Stimulated activated CD8-positive, alpha-beta memory T cell treated with anti-CD3 and anti-CD28 coated beads, Interleukin-7, amount 100 ng/mL, for 1 hour (primary cell): ENCODE measurements at places on chromosomes 7 and 10.

- DNase-seq, result no peak
Measured at GRCh38 chr7:23680414-23681405, 711 bp downstream of the FAM221A start.

GRCh38 chr7:118243695-118244094, 19.2 kb downstream of the ANKRD7 start:
- no peak for DNase-seq

DNA sequence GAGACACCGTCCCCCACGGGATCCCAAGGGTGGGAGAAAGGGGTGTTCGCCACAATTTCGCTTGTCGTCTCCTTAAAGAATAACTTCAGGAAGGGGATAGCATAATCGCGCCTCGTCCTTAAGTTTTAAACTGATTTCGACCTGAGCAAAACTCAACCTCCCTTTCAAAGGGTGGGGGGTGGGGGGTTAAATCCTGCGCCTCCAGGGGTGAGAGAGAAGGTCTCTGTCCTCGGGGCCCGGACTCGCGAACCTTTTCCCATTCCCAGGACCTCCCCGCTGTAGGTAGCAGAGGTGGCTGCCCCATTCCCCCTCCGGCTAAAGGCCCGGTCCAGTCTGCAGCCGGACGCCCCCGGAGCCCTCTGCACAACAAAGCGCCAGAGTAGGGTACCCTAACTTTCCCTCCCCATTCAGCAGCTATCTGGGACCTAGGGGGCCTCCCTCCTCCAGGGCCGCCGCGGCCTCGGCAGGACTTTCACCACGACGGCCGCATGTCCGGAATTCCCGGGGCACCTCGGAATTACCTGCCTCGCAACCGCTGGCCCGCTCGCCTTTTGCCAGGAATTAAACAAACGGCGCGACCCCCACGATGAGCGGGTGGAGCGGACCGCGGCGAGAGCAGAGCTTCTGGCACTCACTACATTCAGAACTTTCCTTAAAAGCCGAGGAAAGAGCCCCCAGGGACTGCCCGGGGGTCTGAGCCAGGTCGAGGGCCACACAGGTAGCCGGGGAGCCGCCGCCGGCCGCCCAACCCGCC, 1.7 kb downstream of the CDK6 start:
- DNase-seq, result no peak

DNA sequence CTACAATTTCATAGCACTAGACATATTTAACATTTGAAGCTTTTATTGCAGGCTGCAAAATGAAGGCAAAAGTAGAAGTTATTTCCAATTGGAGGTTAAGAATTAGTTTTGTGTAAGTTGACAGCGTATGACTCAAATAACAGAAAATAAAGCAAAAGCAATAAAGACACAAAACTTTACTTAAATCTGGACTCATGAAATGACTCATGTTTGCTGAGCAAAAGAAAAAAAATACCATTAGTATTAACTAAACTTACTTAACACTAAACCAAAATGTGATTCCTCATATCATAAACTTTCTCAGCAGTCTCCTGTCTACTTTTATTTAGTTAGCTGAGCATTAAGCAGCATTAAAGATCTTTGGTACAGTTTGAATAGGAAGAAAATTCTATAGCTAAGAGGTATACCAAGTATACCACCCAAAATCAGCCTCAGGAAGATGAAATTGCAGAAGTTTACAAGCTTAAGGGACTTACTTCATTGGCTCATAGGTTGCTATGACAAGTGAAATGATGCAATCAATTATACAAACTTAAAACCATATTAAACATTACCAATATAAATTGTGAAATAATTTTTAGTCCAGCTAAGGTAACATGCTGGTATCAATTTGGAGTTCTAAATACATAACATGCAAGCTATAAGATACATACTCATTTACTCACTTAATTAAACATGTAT, 1131.4 kb downstream of the XPNPEP1 start:
- no peak for DNase-seq

DNA sequence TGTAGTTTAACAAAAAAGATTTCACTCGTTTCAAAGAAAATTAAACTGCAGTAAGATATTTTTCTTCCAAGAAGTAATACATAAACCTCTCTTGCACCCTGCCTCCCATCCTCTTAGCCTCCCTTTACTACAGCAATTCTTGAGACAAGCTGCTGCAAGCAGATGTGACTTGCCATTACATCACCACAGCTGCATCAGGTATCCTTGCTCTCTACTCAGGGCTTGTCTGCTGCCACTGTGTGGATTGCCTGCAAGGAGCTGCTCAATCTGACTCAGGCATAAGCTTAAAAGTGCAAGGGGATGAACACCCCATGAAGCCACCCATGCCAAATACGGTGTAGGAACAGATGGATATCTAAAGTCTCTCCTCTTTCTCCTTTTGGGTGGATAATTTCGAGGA, 609.9 kb downstream of the DNAJB9 start:
- no peak for DNase-seq

DNA sequence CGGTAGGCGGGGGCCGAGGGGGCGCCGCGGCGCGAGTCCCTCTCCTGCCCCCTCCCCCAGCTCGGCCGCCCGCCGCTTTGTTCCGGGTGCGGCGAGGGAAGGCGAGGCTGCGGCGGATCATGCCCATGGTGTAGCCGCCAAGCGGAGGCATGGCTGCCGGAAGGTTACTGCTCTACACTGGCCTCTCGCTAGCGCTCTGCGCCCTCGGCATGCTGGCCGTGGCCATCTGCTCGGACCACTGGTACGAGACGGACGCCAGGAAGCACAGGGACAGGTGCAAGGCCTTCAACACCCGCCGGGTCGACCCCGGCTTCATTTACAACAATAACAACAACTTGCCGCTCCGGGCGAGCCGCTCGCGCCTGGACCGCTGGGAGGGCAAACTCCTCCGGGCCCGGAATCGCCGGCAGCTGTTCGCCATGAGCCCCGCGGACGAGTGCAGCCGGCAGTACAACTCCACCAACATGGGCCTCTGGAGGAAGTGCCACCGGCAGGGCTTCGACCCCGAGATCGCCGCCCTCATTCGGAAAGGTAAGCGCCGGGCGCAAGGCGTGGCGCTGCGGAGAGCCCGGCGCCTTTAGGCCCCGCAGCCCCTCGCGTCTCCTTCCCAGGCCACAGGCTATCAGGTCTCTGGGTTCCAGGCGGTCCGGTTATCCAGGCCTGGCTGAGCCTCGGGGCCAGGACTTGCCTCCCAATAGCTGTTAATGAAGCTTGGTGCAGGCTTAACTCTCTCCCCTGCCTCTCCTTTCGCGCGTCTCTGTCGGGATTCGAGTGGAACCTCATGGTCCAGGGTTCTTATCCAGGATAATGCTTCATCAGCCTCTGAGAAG, 513 bp downstream of the TMEM178B start:
- no peak for DNase-seq

GRCh38 chr10:43471935-43472720, 35.2 kb downstream of the ZNF487 start:
- no peak for DNase-seq

DNA sequence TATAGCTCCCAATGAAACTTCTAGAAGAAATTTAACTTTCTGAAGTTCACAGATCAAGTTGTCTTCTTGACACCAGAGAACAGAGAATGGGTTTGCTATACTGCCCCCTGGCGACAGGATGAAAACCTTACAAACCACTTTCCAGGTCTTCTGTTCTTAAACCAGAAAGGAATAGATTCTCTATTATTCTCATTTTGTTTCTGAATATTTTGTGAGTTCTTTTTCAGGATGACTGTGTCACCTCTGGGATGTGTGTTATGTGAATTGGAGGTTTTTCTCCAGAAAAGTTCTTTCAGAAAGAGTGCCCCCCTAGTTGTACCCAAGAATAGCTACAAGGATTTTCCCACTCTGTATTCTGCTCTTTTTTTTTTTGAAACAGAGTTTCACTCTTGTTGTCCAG, 6.3 kb downstream of the IFT22 start:
- DNase-seq, result no peak

GRCh38 chr10:93074147-93074596, 479 bp downstream of the CYP26A1 start:
- no peak for DNase-seq

- DNase-seq, result no peak
Measured at GRCh38 chr10:11232222-11232961, 214.7 kb downstream of the CELF2 start.

- DNase-seq, result no peak
Measured at GRCh38 chr7:1855725-1856160, 185.7 kb downstream of the ELFN1 start.

GRCh38 chr10:48929413-48929990, 10.1 kb downstream of the LRRC18 start:
- DNase-seq, result no peak

- DNase-seq, result no peak
Measured at GRCh38 chr10:103186128-103186527, 6.9 kb downstream of the NT5C2 start.

- DNase-seq, result no peak
Measured at GRCh38 chr7:46559194-46559832, 638.2 kb upstream of the IGFBP3 start.

DNA sequence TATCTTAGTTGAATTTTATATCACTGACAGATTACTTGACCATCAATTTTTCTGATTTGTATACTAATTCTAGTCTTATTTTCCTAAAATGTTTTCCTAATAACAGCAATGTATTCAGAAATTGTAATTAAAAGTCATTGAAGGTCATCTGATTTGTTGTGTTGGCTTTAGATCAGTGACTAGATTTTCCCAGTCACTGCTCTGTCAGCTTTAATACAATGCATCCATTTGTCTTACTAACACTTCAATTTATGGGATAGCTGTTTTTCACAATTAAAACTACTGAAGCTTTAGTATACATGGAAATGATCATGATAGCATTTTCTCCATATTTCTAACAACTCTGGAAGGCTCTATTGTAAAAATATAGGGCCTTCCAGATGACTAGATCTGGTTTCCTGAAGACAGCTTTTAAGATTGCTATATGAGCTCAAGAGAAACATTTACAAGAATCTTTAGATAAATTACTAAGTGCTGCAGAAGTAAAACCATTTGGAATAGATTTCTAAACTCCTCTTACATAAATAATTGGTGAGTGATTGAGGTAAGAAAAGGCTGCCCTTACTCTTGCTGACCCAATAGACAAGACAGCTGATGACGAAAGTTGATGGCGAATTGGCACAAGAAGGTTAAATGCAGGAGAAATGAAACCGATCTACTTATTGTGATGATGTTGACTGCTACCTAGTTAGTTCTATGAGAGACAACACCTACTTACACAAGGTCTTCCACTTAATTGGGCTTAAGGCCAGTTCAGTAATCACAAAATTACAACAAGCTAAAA, 74.1 kb downstream of the LRRTM3 start:
- no peak for DNase-seq

DNA sequence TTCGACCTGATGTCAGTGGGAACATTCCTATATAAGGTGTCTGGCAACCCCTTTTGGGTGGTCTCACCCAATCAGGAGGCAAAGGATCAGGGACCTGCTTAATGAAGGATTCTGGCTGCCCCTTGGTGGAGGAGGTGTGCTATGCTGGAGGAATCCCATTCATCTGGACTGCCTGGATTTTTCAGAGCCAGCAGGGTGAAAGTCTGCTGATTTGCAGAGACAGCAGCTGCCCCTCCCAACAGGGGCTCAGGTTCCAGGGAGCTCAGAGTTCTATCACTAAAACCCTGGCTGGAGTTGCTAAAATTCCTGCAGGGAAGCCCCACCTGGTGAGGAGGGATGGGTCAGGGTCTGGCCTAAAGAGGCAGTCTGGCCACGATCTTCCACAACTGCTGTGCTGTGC, 398.5 kb upstream of the CNTNAP2 start:
- no peak for DNase-seq
